NCI-H774 (cell line): ENCODE measurements at places on chromosomes 13 and 19.

DNA sequence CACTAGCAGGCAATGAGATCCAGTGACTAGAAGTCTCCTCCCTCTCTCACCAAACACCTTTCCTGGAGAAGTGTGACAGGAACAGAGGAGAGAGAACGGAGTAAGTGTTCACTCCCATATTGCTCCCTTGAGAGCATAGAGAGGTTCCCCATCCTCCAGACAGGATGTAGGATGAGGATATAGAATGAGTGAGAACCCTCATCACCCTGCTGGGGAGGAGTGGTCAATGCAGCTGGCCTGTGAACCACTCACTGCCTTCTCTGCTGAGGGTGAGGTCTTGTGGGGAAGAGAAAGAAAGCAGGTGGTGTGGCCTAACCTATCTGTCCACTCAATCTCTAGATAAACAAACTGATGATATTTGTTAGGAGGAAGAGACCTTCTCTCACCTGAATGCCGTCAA is 386.6 kb downstream of the PCDH20 start:
- DNase-seq: no peak

DNA sequence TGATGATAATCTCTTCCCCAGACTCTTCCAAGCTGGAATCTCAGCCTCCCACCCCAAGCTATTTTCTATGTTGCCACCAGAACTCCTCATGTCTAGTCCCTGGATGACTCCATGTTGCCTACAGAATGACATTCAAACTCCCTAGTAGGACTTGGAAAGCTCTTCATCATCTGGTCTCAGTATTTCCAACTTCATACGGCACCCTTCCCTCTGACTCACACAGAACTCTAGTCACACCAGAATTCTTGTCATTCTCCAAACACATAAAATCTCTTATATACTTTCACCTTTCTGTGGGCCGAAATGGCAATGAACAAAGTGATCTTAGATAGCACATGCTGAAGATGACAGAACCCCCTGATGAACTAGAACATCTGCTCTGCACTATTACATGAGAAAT is 86.2 kb downstream of the CAB39L start:
- no peak for DNase-seq

GRCh38 chr13:70390968-70391367 is 282.7 kb upstream of the KLHL1 start:
- DNase-seq: no peak

GRCh38 chr13:77876176-77876575 is 42.5 kb downstream of the EDNRB start:
- DNase-seq: no peak

- no peak for DNase-seq
Observed at GRCh38 chr13:93771782-93772181, 545.2 kb downstream of the GPC6 start.

GRCh38 chr19:7869453-7869909 is 4.7 kb downstream of the PRR36 start:
- DNase-seq: peak; percentile 45

GRCh38 chr13:28173793-28174192 is 35.4 kb downstream of the PAN3 start:
- DNase-seq: no peak

DNA sequence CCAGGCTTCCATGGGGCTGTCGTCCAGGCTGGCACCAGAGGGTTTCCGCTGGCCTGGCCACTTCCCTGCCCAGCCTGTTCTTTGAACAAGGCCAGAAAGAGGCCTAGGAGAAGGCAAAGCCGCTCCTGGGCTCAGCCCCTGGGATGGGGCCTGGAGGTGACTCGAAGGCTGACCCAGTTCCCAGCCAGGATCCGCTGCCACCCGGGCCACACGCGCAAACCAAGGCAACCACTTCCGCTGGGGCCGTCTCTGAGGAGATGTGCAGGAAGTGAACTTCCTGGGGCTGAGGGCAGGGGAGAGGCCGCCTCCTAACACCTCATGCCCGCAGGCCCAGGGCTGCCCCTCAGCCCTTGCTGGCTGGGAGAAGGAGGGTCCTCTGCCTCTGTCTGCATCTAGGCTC is 15.2 kb downstream of the PLEKHF1 start:
- DNase-seq: no peak

GRCh38 chr13:46290434-46290833 is 78.7 kb downstream of the LRRC63 start:
- DNase-seq: no peak

GRCh38 chr19:12913011-12913561 is 6.0 kb downstream of the SYCE2 start:
- peak; percentile 96 for DNase-seq

- DNase-seq: no peak
Observed at GRCh38 chr13:34901572-34901971, 40.5 kb upstream of the NBEA start.

DNA sequence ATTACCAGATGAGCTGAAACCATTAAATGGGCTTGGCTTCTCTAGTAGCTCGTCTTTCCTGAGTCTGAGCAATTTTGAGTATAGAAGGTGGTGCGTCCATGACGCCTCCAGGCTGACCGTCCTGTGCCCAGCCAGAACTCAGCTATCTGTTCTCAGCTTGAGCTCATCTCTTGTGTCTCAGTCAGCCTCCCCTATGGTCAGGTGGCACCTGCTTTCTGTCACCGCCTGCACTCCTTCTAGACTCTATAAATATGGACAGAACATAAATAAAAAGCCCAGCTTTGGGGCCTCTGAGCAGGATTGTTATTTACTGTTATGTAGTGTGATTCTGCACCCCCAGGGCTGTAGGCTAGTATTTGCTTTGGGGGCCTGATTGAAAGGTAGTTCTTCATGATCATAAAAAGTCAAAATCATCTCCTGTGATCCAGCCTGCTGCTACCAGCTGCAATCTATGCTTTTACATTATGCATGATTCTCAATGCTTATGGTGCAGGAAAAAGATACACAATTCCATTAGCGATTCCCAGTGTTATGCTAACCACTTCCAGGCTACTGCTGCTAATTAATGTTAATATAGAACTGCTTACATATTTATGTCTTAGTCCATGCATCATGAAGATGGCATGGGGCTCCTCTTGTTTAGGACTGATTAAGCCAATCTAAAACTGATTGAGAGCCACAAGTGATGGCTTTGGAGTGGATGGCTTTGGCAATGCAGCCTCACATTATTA is 72.5 kb upstream of the TMTC4 start:
- DNase-seq: no peak

GRCh38 chr13:45122941-45123340 is 2.6 kb downstream of the GTF2F2 start:
- DNase-seq: no peak

- no peak for DNase-seq
Observed at GRCh38 chr19:31960474-31960873, 384.9 kb upstream of the ZNF507 start.

DNA sequence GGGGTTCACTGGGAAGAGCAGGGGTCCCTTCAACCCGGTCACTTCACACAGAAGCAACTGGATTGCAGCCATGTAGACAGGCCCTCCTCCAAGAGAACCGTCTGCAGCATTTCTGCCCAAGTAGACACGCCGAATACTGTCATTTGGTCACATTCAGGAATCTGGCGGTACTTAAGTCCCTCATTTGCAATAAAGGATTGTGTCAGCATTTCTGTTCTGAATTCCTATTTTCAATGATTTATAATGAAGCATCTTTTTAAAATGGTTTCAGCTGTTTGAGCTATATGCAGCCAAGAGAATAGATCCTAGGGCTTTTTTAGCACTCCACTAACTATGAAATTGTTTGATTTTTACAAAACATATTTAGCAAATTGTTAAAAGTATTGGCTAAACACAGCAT is 143.5 kb upstream of the SOX1 start:
- DNase-seq: no peak

- DNase-seq: no peak
Observed at GRCh38 chr19:14051980-14052379, 9.9 kb downstream of the PALM3 start.

DNA sequence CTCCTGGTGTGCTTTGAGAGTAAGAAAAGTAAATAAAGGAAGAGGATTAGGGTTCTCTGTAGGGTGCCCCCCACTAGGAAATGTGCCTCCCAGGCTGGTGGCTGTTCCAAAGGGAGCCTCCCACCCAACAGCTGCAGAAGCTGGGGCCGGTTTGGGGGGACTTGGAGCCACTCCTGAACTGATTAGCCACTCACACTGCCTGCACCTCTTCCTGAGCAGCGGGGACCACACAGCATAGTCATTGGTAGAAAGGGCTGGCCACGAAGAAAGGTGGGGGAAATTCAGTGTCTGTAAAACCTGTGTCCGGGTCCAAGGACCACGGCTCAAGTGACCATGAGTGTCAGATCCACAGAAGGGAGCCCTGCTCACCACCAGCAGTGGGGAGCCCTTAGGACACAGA is 55.6 kb downstream of the SPACA7 start:
- DNase-seq: no peak
